Esophagus mucosa (tissue), 1 donor: ENCODE measurements at places on chromosomes 4 and X. TPM values are rescaled to one million over a fixed set of nuclear protein-coding genes. Genes with fewer than 3 reads are reported as not detected.

GRCh38 chr4:41454423-41454822 is 83.5 kb upstream of the LIMCH1 start:
- ATAC-seq, result no peak

DNA sequence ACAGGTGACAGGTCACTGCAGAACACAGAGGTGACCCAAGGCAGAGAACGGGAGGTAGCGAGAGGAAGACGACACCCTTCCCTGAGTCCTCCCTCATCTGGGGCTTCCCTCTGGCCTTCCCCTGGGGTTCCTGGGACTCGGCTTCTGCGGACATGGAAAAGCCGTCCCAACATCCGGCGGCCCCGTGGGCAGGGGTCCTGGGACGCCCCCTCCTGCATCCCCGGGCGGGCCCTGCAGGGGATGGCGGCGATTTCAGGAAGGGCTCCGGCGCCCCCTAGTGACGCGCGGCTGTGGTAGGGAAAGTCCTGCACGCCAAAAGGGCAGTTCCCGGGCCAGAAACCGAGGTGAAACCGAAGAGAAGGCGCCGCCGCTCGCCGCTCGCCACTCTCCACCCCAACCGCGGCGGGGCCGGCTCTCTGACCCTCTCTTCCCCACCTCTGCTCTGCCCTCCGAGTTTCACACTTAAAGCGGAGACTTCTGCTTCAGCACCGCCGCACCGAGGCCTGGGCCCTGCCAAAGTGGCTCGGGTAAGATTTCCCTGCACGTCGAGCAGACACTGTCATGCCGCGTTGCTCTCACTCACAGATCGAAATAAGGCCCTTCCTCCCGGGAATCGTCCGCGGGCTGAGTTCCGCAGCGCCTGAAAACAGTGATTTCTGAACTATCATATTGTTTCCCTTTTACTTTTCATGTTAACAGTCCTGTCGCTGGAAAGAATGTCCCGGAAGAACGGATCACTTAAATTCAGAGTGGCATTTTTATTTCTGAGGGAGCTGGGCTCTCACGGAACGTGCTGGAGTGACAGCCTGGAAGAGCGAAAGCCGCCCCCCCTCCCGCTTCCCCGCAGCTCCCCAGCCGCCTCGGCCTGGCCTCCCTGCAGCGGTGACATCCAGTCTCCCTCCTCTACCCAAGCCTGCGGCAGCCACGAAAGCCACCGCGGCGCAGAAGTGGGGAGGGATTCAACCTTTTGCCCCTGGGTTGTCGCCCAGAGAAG is 110.6 kb downstream of the DCTD start:
- peak; percentile 60 for ATAC-seq

HSFX3 gene
- not detected for total RNA-seq

CABS1 gene
- not detected for total RNA-seq

MID1 gene
- 18.3 TPM for total RNA-seq

ARMCX6 gene
- total RNA-seq, result 27.9 TPM
